A549 (cell line): ENCODE measurements at places on chromosomes 6 and 20.

- DNase-seq: no peak
Measured at GRCh38 chr6:90466154-90466940, 120.5 kb downstream of the MAP3K7 start.

GRCh38 chr20:17938871-17939619 lies 29.5 kb downstream of the SNX5 start:
- peak; percentile 75 for DNase-seq

DNA sequence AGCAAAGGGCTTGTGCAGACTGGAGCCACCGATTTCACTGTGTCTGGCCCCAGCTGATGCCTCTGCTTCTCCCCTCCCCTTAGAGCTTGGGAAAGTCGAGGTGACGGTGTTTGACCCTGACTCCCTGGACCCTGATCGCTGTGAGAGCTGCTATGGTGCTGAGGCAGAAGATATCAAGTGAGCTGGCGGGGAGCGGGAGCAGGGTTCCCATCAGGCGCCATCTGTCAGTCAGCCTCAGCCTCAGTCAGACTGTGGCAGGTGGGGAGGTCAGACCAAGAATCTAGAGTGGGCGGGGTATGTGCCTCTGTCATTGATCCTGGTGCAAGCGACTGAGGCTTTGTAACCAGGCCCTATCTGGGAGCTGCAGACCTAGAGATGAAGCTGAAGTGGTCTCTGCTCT lies 5.5 kb downstream of the ERGIC3 start:
- DNase-seq: no peak

DNA sequence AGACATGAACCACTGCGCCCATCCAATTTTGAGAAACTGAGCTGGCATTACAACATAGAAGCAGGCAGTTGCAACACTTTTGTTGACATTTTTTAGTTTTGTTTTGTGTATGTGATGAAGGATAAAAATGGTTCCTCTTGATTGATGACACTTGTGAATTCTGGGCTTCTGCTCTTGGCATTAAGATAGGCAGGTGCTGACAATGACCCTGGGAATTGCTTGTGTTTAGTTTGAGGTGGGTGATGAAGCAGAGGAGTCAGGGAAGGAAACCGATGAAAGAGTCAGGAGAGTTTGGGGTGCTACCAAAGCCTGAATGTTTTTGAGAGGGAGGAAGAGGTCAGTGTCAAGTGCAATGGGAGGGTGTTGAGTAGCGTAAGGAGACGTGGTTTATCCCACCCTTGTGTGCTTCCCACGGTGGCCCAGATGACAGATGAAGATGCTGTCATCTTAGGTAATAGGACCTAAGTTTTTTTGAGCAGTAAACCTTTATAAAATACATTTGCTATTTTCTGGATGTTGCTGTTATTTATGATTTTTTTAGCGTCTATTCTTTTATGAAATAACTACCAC lies 19.4 kb downstream of the CDS2 start:
- DNase-seq: no peak

GRCh38 chr6:16799279-16800193 lies 38.3 kb upstream of the ATXN1 start:
- DNase-seq: peak; percentile 57

DNA sequence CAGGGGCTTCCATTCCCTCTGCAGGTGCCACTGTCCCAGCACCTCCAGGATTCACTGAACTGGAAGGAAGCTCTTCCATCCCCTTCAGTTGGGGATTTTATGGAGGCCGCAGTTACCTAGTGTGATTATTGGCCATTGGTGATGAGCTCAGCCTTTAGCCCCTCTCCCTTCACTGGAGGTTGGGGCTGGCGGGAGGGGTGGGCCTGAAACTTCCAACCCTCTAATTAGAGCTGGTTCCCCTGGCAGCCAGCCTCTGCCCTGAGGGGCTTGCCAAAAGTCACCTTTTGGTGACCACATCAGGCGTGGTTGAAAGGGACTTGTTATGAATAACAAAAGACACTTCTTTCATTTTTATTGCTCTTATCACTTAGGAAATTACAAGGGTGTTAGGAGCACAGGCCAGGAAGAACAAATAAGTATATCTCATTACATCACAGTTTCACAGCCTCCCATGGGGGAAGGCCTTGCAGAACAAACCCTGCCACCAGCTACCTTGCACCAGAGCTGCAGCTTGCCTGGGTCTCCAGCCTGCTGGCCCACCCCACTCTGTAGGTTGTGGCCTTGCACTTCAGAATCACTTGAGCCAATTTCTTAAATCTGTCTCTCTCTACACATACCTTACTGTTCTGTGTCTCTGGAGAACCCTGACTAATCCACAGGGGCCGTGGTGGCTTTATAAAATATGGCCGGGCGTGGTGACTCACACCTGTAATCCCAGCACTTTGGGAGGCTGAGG lies 5.0 kb downstream of the PYGB start:
- DNase-seq: no peak

DNA sequence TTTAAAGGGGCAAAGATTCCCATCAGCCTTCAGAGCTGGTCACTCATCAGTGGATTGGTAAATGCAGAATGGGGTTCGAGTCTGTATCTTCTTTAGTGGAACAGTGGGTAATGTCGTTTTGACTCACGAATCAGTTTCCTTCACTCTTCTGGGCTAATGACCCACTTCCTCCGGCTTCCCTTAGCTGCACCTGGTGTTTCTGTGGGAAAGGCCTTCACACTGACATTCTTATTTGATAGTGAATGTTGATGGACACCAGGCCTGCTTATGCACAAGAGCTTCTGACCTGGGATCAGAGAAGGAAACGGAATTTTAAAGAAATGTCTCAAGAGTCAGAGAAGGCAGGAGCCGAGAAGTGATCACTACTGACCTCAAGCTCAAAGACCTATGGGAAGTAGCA lies 272.0 kb upstream of the SULF2 start:
- no peak for DNase-seq

- DNase-seq: no peak
Measured at GRCh38 chr6:54289426-54289825, 18.8 kb upstream of the TINAG start.

DNA sequence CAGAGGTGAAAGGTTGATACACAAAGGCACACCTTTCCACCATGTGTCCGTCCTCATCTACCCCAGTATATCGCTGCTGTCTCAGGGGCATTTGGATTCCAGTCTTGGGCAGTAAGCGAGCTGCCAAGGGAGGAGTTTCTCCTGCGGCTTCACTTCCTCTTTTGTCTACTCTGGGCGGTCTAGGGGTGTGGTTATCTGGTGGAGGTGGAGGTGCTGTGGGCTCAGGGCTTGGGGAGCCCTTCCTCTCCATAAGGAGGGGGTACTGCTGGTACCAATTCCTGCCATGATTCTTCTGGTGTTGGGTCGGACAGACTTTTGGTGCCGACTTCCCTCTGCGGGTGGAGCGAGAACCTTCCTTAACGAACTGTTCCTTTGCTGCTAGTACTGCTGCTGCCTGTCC lies 31.9 kb upstream of the FABP7 start:
- DNase-seq: no peak

- no peak for DNase-seq
Measured at GRCh38 chr20:10105046-10105445, 70.3 kb downstream of the ANKEF1 start.

- no peak for DNase-seq
Measured at GRCh38 chr6:166612471-166612881, 14.6 kb downstream of the RPS6KA2 start.

DNA sequence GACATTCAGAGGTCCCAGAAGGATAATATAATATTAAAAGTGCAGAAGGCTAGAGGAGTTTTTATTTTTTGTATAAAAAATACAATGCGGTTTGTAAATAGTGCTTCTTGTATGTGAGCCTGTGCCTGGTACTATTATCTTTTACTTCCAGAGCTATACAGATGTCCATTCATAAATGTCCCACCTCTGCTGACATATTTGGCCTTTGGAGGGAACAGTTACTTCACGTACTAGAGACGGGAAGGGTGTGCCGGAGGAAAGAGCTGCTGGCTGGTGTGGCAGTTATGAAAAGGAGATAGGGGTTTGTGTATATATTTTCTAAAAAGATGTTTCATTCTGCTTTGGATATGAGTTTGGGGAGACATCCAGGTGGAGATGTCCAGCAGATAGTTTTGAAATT lies 8.8 kb downstream of the CD109 start:
- no peak for DNase-seq

DNA sequence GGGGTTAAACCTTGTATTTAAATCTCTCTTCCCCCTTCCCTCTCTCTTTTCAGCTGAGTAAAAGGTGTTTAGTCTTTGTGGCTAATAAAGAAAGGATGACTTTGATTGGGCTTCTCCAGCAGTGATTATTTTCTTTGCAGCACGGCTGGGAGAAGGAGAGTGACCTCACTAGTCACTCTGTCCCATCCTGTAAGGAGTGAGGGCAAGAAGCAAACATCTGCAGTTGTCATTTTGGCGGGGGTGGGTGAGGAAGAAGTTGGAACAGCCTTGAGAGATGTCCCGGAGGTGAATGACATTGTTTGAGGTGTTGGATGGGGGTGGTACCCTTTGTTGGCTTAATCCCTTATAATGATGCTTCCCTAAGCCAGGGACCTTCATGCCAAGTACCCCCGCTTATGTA lies 223.6 kb downstream of the EYA2 start:
- no peak for DNase-seq

DNA sequence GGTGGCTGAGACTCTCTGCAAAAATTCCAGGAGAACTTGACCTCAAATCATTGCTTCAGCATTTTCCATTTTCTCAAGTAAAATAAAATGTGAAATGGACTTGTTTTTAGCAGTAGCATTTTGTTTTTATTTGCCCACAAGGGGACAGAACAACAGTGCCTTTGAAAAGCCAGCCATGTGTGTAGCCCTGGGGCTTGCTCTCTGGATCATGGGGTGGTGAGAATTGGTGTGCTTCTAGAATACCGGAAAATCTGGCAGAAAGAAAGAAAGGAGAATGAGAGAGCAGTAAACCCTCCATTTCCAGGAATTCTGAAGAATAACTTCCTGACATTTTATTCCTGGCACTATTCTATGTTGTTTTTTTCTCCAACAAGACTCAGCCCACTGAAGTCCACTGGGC lies 254.7 kb upstream of the MOCS1 start:
- DNase-seq: no peak

DNA sequence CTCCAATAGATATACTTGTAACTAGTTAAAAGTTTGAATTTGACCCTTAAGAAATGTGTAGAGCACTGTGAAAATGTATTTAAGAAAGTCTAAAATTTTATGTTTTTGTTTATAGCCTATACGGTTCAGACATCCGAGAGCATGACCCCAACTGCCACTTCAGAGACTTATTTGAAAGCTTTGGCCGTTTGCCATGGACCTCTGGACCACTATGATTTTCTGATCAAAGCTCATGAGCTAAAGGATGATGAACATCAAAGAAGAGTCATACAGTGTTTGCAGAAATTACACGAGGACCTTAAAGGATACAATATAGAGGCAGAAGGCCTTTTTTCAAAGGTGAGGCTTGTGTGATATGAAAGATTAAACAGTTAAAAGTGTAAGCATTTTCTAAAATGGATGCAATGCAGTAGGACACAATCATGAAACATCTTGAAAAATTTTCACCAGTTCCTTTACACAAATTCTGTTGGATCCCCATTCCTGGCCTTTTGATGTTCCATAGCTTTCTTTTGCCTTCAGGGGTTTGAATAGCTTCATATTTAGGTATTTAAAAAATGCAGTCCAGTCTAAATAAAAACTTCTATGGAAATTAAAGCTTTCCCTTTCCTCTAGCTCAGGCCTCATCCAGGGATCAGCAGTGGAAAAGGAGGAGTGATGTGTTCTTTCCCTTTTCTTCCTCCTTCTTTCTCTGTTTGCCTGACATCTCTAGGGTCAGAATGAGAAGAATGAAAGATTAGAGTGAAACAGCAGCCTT lies 29.0 kb downstream of the AFG1L start:
- DNase-seq: no peak

DNA sequence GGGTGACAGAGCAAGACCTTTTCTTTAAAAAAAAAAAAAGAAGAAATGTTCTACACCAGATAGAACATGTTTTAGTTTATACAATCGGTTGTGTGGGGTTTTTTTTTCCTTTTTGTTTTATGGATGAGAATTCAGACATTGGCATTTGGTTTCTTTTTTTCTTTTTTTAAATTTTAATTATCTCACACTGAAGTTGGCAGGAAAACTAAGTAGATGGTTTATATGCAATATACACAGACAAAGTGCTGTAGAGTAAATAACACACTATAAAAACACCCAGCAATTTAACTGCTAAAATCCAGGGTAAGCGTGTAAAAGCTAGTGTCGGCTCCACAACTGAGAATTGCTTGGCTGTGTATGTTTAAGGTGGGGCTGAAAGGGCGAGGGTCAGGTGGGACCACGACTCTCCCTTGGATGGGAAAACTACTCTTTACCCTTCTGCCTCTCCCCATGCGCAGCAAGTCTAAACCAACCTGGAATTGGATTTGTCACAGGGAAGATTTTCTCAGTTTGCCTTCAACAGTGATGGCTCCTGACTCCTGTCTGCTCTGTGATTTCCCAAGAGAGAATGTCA lies 147.1 kb upstream of the MARCKS start:
- no peak for DNase-seq

DNA sequence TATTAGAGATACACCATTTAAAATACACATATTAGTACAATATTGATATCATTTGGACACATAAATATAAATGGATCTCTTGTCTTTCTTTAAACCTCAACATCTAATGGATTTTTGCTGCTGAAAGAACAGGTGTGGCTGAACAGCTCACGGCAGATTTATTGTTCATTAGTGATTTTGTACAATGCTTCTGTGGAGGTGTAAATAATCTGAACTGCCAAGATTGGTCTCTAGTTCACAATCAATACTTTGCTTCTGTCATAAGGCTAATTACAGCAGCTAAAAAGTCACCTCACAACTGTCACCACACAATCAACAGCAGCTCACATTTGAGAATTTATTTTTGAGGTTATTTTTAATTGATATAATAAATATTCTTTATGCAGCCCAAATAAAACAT lies 162.0 kb upstream of the SIM1 start:
- no peak for DNase-seq

DNA sequence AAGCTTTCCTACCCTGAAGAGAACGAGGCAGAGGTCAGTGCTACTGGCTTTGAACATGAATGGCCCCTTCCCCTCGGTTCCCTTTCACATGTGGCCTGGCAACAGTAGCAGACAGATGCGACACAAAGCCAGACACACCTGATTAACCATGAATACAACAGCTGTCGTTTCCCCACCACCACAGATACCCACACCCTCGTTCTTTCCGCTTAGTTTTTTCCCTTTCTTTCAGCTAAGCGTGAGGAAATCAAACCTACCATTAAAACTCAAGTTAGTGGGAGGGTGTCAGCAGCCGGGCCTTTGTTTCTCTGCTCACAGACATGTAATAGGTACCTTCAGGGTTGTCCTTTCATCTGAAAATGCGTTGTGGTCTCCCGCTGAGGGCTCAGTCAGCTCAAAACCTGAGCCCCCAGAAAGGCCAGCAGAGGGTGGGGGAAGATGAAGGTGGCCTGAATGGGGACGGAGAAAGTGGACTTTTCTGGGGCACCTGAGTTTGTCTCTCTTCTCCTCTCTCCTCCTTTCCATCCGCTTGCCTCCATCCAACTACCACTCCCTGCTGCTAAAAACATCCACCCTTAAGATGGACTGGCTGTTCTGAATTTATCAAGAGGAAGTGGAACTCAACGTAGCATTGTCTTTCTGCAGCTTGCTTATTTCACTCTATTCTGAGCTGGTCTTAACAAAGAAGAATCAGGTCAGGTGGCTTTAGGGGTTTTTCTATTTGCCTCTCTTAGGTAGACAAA lies 516.6 kb upstream of the JARID2 start:
- no peak for DNase-seq

GRCh38 chr6:105566503-105566902 lies 163.6 kb upstream of the PREP start:
- DNase-seq: no peak

GRCh38 chr6:124495665-124496190 lies 466.5 kb upstream of the RNF217 start:
- DNase-seq: no peak
